ENCODE measurements at places on chromosomes 5 and 9. TPM values are rescaled to one million over a fixed set of nuclear protein-coding genes. Genes with fewer than 3 reads are reported as not detected.

DNA sequence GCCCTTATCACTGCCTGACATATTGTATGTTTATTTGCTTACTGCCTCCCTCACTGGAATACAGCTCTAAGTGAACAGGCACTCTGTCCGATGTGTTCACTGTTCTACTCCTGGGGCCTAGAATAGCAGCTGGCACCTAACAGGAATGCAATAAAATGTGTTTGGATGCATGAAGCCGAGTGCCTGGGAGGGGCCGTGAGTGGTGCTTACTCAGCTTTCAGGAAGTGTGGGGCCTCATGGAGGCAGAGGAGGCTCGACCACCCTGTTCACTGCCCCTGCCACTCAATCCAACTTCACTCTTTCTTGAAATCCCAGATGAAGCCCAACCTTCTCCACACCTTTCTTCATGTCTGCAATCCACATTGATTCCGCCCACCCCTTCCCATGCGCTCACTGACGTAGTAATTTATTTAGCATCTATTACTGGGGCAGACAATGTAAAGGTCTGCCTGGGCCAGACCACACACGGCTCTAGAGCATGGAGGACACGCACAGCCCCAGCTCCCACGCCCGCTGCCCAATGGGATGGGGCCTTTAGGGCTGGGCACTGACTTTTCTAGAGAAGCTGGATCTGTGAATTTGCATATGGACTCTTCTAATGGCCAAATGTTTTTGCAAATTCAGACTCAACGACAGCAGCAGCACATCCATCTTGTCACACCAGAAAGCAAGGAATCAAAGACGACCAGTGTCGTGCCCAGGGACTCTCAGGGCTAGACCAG lies 21.3 kb downstream of the TBC1D9B start:
- no peak for DNase-seq

GRCh38 chr9:21789541-21790037 lies 12.8 kb upstream of the MTAP start:
- peak; percentile 16 for DNase-seq

GRCh38 chr9:35518981-35519679 lies 29.2 kb downstream of the RUSC2 start:
- DNase-seq, result no peak

- DNase-seq, result no peak
These were observed 1.2 kb downstream of the LHFPL2 start for GRCh38 chr5:78647351-78647818.

GRCh38 chr5:1069720-1070088 lies 42.2 kb downstream of the SLC12A7 start:
- DNase-seq, result no peak

- no peak for DNase-seq
These were observed 205.0 kb upstream of the IER5L start for GRCh38 chr9:129383019-129383560.

- DNase-seq, result peak; percentile 77
These were observed 36.7 kb upstream of the TIFAB start for GRCh38 chr5:135488727-135489465.

- no peak for DNase-seq
These were observed 188.6 kb upstream of the DMRT1 start for GRCh38 chr9:652914-653313.

The PLPP7 gene
- total RNA-seq, result 5.8 TPM

The CNTFR gene
- total RNA-seq, result 115 TPM

The CDX1 gene
- total RNA-seq, result not detected
